RCC 7860 (cell line): ENCODE measurements at places on chromosomes 1 and 21.

GRCh38 chr1:28412731-28413130 lies 43.2 kb downstream of the PHACTR4 start:
- DNase-seq = peak; percentile 52

- DNase-seq = no peak
Observed at GRCh38 chr1:182666706-182667105, 17.7 kb downstream of the RGS8 start.

DNA sequence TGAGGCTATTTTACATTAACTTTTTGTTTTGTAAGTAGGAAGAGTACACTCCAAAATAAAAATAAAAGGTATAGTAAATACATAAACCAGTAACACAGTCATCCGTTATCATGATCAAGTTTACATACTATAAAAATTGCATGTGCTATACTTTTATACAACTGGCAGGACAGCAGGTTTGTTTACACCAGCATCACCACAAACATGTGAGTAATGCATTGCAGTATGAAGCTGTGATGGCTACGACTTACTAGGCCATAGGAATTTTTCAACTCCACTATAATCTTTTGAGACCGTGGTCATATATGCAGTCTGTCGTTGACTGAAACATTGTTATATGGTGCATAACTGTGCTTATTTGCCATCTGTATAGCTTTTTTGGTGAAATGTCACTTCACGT lies 106.2 kb downstream of the CENPF start:
- DNase-seq = no peak

GRCh38 chr1:5428351-5428750 lies 563.9 kb downstream of the NPHP4 start:
- no peak for DNase-seq

GRCh38 chr1:197027359-197027758 lies 39.7 kb downstream of the F13B start:
- DNase-seq = no peak
